Activated T-helper 17 cell treated with anti-CD3 and anti-CD28 coated beads, Interleukin-2, amount 50 U/mL, for 72 hours (primary cell): ENCODE measurements at places on chromosomes 1 and 21.

DNA sequence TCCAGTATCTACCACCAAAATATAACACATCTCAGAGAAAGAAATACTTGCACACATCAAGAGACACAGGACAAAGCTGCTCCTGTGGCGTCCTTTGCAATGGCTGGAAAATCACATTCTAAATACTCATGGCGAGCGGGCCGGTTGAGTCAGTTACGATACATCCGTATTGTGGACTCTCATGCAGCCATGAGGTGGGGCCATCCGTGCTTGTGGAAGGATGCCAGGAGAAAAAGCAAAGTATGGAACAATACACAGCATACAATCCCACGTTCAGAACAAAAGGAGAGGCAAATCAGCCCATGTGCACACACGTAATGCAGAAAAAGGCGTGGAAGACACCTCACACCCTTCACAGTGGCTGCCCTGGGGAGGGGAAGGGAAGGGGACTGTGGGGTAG lies 13.1 kb downstream of the ATP13A2 start:
- ATAC-seq: no peak

GRCh38 chr1:153698923-153699714 lies 20.6 kb downstream of the NPR1 start:
- ATAC-seq: no peak

DNA sequence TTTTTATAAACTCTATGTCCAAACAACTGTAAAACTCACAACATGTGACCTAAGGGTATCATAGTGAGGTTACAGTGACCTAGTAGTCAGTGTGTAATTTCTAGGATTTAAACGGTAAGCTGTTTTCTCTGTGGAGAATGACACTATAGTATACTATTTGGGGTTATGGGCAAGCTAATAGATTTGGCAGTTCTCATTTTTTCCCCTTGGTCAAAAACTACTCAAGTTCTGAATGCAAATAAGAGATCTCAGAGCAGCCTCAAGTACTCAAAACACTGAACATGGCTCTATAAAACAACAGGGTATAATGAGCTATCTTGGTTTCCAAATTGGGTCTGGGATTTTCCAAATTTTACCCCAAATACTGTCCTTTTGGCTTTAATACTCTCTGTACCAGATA lies 88.5 kb upstream of the HMCN1 start:
- ATAC-seq: peak; percentile 47

- peak; percentile 45 for ATAC-seq
These were observed 51.4 kb upstream of the GREM2 start for GRCh38 chr1:240663169-240663879.

GRCh38 chr1:36349839-36350238 lies 26.4 kb upstream of the EVA1B start:
- ATAC-seq: no peak

DNA sequence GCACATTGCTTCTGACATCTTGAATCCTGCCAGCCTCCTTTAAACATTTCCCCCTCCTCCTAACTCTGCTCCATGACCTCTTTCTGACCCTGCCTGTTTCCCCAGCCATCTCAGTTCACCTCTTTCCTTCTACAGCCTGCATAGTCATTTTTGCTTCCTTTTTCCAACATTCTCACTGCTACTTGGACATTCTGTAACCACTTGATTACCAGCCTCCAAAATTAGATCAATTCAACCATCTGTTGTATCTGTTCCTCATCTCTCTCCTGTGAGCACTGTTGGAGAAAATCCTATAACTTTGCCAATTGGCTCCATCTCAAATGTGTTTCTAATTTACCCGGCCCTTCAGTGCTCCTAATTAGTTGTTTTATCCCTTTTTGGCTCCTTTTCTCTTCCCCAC lies 27.5 kb upstream of the GPR88 start:
- ATAC-seq: no peak

- no peak for ATAC-seq
These were observed 389.9 kb downstream of the SIPA1L2 start for GRCh38 chr1:232239998-232240397.

GRCh38 chr1:1612104-1612400 lies 3.2 kb upstream of the MIB2 start:
- no peak for ATAC-seq

- no peak for ATAC-seq
These were observed 164.9 kb downstream of the CAMTA1 start for GRCh38 chr1:6950001-6950765.

DNA sequence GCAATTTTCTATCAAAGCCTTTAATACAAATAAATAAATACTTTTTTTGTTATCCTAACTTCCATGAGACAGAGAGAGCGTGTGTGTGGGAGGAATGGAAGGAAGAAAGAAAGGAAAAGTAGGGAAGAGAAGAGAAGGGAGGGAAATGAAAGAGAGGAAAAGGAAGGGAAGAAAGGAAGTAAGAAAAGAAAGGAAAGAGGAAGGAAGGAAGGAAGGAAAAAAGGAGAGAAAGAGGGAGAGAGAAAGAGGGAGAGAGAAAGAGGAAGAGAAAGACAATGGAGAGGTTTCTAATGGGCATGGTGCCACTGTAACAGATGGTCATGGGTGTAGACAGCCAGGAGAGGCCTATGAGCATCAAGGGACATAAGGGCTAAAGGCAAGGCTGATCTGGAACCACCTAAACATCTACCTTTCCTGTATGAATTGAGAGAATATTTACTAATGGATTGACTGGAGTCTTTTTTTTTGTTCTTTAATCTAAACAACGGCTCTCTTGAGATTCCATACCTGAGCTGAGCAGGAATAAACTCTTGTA lies 234.9 kb downstream of the PTPRC start:
- no peak for ATAC-seq

DNA sequence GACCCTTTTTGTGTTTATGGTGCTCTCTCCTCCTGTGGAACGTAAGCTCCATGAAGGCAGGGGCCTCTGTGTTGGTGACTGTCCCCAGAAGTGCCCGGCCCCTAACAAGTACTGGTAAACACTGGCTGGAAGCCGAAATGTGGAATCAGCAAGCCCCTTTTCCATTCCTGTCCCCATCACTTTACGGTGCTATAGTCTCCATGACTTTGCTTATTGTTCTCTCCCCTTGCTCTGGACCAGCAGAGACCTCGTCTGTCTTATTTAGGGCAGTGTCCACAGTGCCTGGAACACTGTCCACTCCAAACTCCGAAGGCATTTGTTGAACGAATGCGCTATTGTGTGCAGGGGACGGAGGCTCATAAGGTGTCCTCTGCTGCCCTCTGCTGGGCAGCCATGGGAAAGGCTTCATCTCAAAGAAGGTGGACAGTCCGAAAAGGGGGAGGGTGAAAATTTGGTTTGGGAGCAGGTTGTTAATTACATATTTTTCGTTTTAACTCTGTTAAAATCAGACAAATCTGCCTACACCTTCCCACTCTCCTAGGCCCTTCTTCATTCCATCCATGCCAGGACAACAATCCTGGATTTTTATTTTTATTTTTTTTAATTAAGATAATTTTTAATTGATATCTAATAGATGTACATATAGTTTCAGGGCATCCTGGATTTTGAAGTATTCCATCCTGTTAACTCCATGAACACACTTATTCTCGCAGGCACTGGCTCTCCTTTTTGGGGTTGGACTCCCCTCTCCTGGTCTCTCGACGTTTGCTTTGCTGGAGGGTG lies 115.6 kb downstream of the PGBD5 start:
- ATAC-seq: peak; percentile 49

GRCh38 chr1:106749906-106750305 lies 306.6 kb upstream of the PRMT6 start:
- ATAC-seq: no peak

GRCh38 chr1:202599669-202600431 lies 110.4 kb downstream of the SYT2 start:
- ATAC-seq: peak; percentile 60

DNA sequence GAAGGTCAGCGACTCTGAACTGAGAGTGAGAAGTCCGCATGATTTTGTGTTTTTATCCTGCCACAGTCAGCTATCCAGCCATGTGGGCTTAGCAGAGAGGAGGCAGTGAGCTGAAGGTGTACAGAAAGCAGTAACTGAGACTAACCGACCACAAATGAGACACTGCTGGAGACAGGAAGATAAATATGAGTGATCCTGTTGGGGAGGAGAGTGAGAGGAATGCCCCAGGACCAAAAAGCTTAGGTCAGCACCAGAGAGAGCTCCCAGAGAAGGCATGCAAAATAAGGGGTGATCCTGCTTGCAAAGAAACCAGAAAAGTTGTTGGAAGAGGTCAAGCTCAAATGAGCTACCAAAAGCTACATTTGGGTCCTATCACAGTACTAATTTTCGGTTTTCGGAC lies 63.7 kb downstream of the HLCS start:
- ATAC-seq: peak; percentile 92

DNA sequence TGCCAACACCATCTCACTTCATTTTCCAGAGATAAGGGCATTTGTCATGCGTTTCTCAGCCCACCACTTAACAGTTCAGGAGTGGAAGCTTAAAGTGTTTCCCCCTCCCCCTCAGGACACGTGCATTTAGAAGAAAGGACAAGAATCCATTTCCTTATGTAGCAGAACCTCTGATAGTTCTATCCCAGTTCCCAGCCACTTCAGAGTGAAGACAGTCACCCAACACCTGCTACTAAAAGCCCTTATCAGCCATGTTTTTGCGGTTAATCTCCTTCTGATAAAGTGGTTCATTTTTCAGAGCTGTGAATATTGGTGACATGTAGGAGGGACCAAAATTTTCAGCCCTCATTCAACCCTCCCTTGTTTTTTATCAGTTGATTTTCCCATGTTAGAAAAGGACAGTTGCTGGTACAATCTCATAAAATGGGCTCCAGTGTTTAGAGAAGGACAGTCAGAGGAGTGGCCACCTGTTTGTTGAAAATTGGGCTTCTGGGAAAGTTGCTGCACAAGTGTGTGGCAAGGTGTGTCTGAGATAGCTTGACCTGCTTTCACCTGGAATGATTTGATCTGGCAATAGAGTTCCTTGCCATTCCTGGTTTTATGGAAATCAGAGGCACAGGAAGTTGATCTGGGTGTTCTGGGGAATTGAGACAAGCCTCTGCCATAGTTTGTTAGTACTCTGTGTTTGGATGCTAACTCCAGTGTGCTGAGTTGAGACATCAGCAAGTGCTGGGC lies 114.0 kb downstream of the PPP1R12B start:
- no peak for ATAC-seq

DNA sequence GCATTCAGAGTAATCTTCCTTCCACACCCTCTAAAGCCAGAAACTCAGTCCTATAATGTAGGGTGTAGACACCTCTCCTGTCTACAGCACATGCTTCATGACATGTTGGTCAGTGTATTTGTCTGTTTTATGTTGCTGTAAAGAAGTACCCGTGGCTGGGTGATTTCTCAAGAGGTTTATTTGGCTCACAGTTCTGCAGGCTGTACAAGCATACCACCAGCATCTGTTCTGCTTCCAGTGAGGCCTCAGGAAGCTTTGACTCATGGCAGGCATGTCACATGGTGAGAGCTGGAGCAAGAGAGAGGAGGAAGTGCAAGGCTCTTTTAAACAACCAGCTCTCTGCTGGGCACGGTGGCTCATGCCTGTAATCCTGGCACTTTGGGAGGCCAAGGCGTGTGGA lies 12.1 kb downstream of the PLOD1 start:
- peak; percentile 45 for ATAC-seq

DNA sequence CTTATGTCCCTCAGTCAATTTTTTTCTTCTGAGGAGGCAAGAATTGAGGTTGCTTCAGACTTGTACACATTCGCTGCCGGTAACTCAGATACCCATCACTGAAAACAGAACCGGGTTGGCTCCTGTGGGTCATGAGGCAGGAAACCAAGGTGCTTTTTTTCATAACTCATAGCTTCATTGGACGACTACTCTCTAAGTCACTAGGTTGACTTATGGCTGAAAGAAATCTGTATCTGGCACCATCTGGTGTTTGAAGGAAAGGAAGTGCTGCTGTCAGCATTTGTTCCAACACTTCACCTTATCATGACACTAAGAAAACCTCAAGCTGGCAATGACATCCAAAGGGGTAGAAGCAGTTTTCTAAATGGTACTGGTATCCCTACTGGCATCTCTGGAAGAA lies 82.3 kb downstream of the TBX19 start:
- peak; percentile 85 for ATAC-seq

DNA sequence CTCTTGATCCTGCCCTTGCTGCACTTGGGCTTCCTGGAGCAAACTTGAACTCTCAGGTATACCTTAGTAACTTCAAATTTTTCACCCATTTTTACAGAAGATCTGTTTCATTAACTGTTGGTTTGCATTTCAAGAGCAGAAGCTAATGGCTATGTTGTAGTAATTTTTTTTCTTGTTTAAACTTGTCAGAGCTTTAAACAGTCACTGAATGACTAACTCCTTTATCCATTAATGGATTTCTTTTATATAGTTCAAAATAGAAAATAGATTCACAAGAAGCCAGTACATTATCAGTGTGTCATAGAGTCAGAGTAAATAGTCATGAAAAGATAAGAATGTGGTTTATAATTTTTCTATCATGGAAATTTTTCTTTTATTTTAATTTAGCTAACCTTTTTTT lies 13.6 kb downstream of the SRSF11 start:
- ATAC-seq: no peak

GRCh38 chr1:36239941-36240637 lies 15.8 kb downstream of the THRAP3 start:
- ATAC-seq: no peak

GRCh38 chr1:41571041-41571440 lies 86.6 kb upstream of the EDN2 start:
- no peak for ATAC-seq

DNA sequence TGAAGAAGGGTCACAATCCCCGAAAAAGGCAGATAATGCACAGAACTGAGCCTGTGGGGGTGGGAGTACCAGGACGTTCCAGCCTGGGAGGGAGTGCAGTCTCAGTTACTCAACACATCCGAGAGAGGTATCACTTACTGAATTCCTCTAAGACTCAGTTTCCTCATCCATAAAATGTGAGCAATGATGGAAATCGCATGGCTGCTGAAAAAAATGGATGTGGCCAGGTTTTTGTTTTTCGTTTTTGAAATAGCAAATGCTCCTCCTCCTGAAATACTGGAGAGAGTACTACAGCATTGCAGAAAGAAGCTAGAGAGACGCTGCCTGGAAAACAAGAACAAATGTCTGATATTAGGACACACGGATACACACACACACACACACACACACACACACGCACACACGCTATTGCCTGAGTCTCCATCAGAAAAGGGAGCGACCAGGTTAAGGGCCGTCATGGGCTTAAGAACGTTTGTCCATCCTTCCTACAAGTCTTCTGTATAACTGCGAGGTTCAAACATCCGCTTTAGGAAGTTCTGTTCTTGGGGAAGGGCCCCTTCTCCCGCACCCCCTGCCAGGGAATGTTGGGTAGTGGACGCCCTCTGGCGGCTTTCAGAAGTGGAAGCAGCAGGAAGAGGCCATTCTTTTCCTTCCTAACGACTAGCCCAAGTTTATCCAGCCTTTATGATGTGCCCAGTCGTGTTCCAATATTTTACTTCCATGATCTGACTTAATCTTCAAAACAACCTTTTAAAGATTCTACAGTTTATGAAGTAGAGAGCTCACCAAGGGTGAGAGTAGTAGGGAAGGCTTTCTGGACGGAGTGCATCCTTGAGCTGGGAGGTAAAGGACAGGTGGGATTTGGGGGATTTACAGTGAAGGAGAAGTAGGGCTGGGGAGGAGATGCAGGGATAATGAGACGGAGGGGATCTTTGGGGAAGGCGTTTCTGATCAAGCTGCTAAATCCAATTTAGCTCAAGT lies 699 bp upstream of the NES start:
- no peak for ATAC-seq
